AG08396 (cell line): ENCODE measurements at places on chromosomes 7 and 10.

DNA sequence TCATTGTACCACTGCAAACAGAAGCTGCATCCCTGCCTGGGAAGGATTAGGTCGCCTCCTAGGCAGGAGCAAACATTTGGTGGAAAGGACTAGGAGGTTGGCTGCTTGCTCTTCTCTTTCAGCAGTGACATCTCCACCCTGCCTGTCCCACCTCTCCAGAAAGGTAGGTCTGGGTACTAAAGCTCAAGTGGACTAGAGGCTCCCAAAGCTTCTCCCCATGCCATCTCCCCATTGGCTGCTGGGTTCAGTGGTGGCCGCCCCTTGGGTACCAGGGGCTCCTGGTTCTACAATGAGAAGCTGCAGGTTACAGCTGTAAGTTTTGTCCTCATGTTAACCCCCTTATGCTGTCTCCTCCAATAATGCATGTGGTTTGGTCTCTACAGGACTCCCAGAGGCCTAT is 180.7 kb upstream of the MKI67 start:
- no peak for DNase-seq

- no peak for DNase-seq
Observed at GRCh38 chr7:47181746-47182361, 400.1 kb downstream of the TNS3 start.

- DNase-seq, result no peak
Observed at GRCh38 chr7:22945584-22945983, 68.3 kb downstream of the HYCC1 start.

GRCh38 chr10:90935581-90936275 is 14.8 kb upstream of the ANKRD1 start:
- no peak for DNase-seq

- peak; percentile 7 for DNase-seq
Observed at GRCh38 chr7:42035210-42035609, 201.8 kb downstream of the GLI3 start.

- DNase-seq, result no peak
Observed at GRCh38 chr7:81659697-81660395, 110.0 kb downstream of the HGF start.

GRCh38 chr7:105876964-105877601 is 684 bp upstream of the ATXN7L1 start:
- DNase-seq, result peak; percentile 47

- no peak for DNase-seq
Observed at GRCh38 chr7:123836656-123837055, 8.3 kb upstream of the HYAL4 start.

- DNase-seq, result no peak
Observed at GRCh38 chr10:116138897-116139296, 134.1 kb downstream of the GFRA1 start.

DNA sequence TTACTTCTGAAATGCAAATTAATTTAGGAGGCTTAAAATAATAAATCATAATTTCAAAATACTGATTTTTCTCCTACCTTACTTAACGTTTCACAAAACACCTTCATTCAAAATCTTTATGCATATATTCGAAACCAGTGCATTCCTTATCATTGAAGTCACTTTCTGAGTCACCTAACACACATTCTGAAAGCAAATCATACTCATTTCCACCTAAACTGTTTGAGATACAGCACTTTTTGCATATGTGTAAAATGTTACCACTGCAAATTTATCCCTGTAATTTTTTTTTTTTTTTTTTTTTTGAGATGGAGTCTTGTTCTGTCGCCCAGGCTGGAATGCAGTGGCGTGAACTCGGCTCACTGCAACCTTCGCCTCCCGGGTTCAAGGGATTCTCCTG is 15.7 kb downstream of the PPP3CB start:
- peak; percentile 24 for DNase-seq

- DNase-seq, result no peak
Observed at GRCh38 chr10:61835069-61835945, 66.2 kb upstream of the ARID5B start.
